ENCODE measurements at places on chromosomes 1 and 21.

DNA sequence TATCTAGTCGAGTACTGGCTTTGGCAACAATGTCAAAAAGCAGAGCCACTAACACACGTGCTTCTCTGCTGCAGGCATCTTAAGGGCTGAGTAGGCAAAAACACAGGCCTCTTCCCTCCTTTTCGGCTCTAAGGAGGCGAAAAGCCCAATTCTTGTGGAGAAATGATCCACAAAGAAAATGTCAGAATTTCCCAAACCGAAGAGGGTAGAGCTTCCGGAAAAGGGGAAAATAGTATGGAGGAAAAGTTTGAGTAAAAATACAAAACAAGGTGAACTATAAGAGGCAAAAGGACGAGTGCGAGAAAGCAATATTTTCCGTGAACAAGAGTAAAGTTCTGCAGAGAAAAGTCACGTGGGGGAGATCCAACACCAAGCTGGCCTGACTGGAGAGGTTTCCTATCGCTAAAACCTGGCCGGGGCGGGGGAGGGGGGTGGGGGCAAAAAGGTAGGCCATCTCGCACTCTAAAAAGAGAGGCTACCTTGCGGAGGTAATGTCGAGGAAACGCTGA lies 551 bp downstream of the ZRANB2 start:
- no peak for DNase-seq

- DNase-seq = no peak
These were observed 12.7 kb upstream of the ASAP3 start for GRCh38 chr1:23496490-23497181.

GRCh38 chr21:35090403-35090802 lies 41.3 kb upstream of the RUNX1 start:
- DNase-seq = no peak

GRCh38 chr1:155499953-155500639 lies 62.5 kb downstream of the ASH1L start:
- no peak for DNase-seq
